ENCODE measurements at places on chromosomes 2 and 18. TPM values are rescaled to one million over a fixed set of nuclear protein-coding genes. Genes with fewer than 3 reads are reported as not detected.

DNA sequence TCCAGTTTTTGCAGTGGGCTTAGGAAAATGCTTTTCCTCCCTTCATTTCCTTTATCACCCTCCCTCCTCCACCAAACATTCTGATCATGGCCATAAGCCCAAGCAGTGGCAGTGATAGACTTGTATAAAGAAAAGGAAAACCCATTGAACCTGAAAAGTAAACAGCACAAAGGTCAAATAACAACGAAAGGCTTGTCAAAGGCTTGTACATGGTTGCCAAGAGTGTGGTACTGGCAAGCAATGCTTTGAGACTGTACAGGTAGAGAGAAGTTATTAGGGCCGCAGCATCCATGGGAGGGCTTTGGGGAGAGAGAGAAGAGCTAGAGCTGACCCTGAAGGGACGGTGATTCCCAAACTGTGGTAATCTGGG lies 2.1 kb upstream of the VWA3B start:
- no peaks in the 10 kb centered on the region for H3K4me1 ChIP-seq
- H3K27ac ChIP-seq = no peak overlapping the region
- DNase-seq = no peak
- no peak overlapping the region for H3K4me3 ChIP-seq
- H3K27me3 ChIP-seq = no peaks in the 10 kb centered on the region
- H3K36me3 ChIP-seq = no peaks in the 10 kb centered on the region

DNA sequence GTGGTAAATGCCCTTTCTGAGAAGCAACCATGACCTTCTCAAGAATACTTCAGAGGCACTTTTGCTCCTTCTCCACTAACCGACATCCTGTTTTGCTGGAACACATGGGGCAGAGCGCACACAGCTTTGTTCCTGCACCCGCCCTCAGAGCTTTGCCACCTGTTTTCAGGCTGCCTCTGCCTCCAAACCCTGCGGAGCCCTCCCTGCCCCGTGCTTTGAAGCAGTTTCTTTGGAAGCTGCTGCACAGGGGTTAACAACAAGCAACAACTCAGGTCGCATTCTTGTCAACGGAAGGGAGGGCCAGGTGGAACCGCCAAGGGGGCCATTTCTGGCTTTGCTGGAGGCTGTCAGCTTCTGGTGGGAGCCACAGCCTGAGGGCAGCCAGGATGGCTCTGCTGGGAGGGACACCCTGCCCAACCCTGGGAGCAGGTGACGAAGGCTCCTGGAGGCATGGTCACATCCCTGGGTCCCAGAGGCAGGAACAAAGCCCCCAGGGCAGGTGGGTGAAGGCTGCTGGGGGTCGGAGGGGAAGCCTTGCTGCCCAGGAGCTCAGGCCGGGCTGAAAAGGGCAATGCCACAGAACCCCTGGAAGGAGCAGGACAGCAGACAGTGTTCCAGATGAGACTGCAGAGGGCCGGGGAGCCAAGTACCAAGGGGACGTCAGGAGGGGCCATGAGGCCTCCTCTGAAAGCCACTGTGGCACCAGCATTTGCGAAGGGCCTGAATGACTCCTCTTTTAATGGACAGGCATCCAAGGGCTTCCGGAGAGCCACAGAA lies 46.8 kb downstream of the MRPS5 start:
- no peaks in the 10 kb centered on the region for H3K36me3 ChIP-seq
- no peak for DNase-seq
- H3K27ac ChIP-seq = no peak overlapping the region
- peaks cover 7% of the 10 kb centered on the region for H3K4me1 ChIP-seq

- H3K36me3 ChIP-seq = no peaks in the 10 kb centered on the region
- no peak overlapping the region for H3K27ac ChIP-seq
- no peaks in the 10 kb centered on the region for H3K4me1 ChIP-seq
- no peak for DNase-seq
- H3K27me3 ChIP-seq = no peaks in the 10 kb centered on the region
Observed at GRCh38 chr2:214376618-214377285, 34.1 kb upstream of the VWC2L start.

- H3K27ac ChIP-seq = no peak overlapping the region
- no peak for DNase-seq
- no peaks in the 10 kb centered on the region for H3K36me3 ChIP-seq
- no peak overlapping the region for H3K4me3 ChIP-seq
- peaks cover 5% of the 10 kb centered on the region for H3K4me1 ChIP-seq
Observed at GRCh38 chr2:46708492-46708891, 207.1 kb downstream of the MCFD2 start.

GRCh38 chr2:127454595-127455565 lies 36.7 kb downstream of the PROC start:
- no peaks in the 10 kb centered on the region for H3K4me1 ChIP-seq
- H3K36me3 ChIP-seq = no peaks in the 10 kb centered on the region
- no peak overlapping the region for H3K27ac ChIP-seq
- H3K4me3 ChIP-seq = no peak overlapping the region
- H3K27me3 ChIP-seq = no peaks in the 10 kb centered on the region

The PLB1 gene
- total RNA-seq = 3.8 TPM

Measured in uterus (tissue), 4 donors.